ENCODE measurements at places on chromosomes 6 and 20.

DNA sequence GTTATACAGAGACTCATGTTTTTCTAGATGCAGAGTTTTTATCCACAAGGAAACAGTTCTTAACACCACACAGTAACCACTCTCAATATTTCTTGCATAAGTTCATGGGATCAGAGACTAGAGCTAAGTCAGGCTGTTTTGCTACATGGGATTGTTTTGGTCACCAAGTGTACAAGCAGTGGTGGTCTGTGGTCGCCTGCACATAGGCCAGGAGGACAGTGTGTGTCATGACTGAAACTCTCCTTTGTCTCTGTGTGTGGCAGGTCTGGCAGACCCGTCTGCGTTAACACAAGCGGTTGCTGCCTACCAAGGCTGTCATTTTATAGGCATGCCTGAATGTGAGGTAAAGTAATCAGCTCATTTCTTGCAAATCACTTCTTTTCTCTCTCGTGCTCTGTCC, 18.9 kb downstream of the WRNIP1 start:
- DNase-seq = no peak

- no peak for DNase-seq
Measured at GRCh38 chr6:145815309-145816274, 997 bp upstream of the FBXO30 start.

DNA sequence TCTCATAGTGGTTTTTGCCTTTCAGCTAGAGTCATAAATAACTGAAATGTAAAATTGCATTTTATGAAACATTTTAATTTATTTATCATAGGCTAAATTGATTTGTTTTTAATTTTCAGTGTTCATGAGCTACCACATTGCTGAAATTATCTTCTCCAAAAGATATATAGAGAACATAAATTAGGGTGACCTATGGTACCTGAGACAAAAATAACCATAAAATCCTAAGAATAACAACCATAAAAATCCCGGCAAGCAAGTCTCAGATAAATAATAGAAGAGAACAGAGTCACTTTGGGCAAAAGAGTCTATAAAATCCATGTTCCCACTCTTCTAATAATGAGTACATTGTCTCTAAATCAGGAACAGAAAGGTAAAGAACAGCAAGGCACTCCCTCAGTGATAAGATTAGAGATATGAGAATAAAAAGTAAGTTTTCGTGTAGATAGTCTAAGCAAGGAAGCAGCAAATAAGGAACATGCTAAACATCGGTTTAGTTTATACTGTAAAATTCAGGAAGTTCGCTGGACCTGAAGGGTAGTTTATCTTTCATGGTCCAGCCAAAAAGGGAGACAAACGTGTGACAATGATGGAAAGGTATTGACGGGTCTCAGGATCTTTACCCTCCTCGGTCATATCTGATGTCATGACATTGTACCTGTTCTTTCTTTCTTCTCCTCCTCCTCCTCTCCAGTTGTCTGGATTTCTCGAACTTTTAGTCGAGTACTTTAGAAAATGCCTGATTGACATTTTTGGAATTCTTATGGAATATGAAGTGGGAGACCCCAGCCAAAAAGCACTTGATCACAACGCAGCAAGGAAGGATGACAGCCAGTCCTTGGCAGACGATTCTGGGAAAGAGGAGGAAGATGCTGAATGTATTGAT, 117.6 kb downstream of the TMEM242 start:
- DNase-seq = no peak

GRCh38 chr6:149220882-149221773, 96.4 kb upstream of the TAB2 start:
- DNase-seq = no peak

DNA sequence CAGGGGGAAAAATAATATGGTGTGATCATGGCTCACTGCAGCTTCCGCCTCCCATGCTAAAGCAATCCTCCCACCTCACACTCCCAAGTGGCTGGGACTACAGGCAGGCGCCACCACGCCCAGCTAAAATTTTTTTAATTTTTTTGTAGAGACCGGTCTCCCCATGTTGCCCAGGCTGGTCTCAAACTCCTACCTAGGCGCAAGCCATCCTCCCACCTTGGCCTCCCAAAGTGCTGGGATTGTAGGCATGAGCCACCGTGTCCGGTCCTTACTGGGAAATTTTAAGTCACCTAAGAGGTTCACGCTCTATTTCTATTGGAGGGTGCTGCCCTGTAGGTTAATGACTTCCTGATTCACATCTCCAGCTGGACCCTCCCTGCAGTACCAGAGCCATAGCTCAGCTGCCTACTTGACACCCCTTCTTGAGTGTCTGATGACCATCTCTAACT, 626 bp upstream of the CDK5RAP1 start:
- no peak for DNase-seq
